Kidney (tissue), 22 donors: ENCODE measurements at places on chromosomes 5 and 9. TPM values are rescaled to one million over a fixed set of nuclear protein-coding genes. Genes with fewer than 3 reads are reported as not detected.
A peak's percentile ranks its signal among the peaks of the same experiment; 100 is the strongest.

HTR4 gene
- total RNA-seq = 0.22 TPM

EXD3 gene
- 44.5 TPM for total RNA-seq

DMGDH gene
- 10.4 TPM for total RNA-seq

INSYN2B gene
- total RNA-seq = 0.28 TPM

KCNN2 gene
- total RNA-seq = 1.5 TPM

OBP2B gene
- total RNA-seq = not detected

ARHGEF28 gene
- total RNA-seq = 66.3 TPM

STXBP1 gene
- total RNA-seq = 32.8 TPM

DNA sequence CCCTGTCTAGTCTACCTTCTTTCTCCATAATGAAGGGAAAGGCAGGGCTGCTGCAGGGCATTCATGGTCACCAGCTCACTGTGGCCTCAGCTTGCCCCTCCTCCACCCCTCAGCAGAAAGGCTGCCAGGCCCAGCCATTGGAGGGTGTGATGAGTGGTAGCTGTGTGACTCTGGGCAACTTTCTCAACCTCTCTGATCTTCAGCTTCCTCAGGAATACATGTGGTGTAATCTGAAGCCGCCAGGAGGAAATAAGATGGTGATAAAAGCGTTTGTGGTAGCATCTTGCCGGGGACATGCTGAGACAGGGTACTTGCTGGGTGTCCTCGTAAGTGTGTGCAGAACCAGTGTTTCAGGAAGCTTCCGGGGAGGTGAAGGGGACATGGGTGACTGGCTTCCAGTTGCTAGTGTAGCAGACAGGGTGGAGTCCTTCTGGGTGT lies 9.8 kb downstream of the CXCL14 start:
- no peak for DNase-seq
- no peaks in the 10 kb centered on the region for H3K4me1 ChIP-seq
- H3K4me3 ChIP-seq = no peak overlapping the region

GRCh38 chr5:180316586-180316985 lies 24.7 kb upstream of the MAPK9 start:
- no peaks in the 10 kb centered on the region for H3K27me3 ChIP-seq
- peak; percentile 45 for DNase-seq
- no peak overlapping the region for H3K27ac ChIP-seq
- H3K36me3 ChIP-seq = no peaks in the 10 kb centered on the region
- H3K4me3 ChIP-seq = no peak overlapping the region

GRCh38 chr5:77494935-77495334 lies 2.8 kb upstream of the WDR41 start:
- no peak overlapping the region for H3K27ac ChIP-seq
- no peaks in the 10 kb centered on the region for H3K36me3 ChIP-seq
- DNase-seq = no peak
- H3K27me3 ChIP-seq = no peaks in the 10 kb centered on the region

GRCh38 chr9:100880284-100880683 lies 148.2 kb upstream of the PLPPR1 start:
- no peak overlapping the region for H3K27ac ChIP-seq
- H3K27me3 ChIP-seq = no peaks in the 10 kb centered on the region

DNA sequence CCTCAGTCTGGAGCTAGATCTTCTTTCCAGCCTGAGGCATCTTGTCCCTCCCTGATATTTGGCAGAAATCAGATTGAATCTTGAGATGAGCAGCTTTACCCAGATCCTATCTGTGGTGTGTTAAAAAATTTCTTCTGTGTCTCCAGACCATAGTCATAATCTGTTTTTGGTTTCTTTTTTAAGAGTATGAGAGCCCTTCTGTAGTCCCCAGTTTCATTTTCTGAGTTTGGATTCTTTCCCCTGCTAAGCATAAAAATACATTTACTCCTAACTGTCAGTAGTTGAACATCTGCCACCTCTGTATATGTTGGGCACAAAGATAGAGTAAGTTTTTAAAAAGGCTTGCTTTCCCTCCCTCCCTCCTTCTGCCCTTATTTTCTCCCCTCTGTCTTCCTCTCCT lies 137.7 kb downstream of the CNTLN start:
- H3K36me3 ChIP-seq = no peaks in the 10 kb centered on the region
- H3K27ac ChIP-seq = no peak overlapping the region
- H3K4me3 ChIP-seq = no peak overlapping the region
- no peak for DNase-seq
- H3K27me3 ChIP-seq = no peaks in the 10 kb centered on the region

GRCh38 chr5:3023656-3024055 lies 272.2 kb upstream of the IRX2 start:
- no peaks in the 10 kb centered on the region for H3K27me3 ChIP-seq
- no peaks in the 10 kb centered on the region for H3K4me1 ChIP-seq
- H3K27ac ChIP-seq = no peak overlapping the region
- H3K4me3 ChIP-seq = no peak overlapping the region
- no peaks in the 10 kb centered on the region for H3K36me3 ChIP-seq

DNA sequence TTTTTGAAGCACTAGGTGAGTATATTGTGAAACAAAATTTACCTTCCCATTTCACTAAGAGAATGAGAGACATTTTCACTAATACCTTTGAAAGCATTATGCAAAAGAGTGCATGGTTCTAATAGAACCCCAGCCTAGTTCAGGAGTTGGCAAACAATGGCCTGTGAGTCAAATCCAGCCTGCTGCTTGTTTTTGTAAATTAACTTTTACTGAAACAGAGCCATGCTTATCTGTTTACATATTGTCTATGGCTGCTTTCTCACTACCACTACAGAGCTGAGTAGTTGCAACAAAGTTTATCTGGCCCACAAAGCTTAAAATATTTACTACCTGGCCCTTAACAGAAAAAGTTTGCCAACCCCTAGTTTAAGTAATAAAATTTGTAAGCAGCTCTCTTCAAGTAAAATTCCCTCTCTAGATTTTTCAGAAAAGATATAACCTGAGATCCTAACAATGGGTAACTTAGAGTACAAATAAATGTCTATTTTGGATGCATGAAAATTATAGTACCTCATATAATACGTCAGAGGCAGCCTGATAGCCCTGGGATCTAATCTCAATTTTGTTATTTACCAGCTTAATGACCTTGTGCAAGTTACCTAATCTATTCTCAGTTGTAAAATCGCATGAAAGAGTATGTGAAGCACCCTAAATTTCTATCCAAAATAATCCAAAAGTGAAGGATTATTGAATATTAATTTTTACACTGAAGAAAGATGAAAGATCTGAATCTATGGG lies 50.7 kb upstream of the ARL15 start:
- no peaks in the 10 kb centered on the region for H3K27me3 ChIP-seq
- H3K36me3 ChIP-seq = no peaks in the 10 kb centered on the region
- peaks cover 4% of the 10 kb centered on the region for H3K4me1 ChIP-seq

DNA sequence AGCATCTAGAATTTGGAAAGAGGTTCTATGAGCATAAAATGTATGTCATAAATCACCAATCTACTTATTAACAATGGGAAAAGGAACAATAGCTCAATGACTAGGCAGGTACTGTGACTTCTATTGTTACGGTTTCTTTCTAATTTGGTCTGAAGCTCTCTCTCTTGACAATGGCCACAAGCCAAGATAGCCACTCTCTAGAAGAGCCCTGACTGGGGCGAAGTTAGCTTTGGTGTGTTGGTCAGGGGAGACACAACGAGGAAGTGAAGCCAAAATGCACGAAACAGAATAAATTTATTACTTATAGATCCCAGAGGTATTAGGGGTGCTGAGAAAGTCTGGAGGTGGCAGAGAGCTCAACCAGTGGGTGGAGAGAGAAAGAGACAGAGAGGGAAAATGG lies 9.4 kb upstream of the RAD23B start:
- no peak for DNase-seq
- H3K36me3 ChIP-seq = no peaks in the 10 kb centered on the region
- no peak overlapping the region for H3K4me3 ChIP-seq
- no peaks in the 10 kb centered on the region for H3K4me1 ChIP-seq

DNA sequence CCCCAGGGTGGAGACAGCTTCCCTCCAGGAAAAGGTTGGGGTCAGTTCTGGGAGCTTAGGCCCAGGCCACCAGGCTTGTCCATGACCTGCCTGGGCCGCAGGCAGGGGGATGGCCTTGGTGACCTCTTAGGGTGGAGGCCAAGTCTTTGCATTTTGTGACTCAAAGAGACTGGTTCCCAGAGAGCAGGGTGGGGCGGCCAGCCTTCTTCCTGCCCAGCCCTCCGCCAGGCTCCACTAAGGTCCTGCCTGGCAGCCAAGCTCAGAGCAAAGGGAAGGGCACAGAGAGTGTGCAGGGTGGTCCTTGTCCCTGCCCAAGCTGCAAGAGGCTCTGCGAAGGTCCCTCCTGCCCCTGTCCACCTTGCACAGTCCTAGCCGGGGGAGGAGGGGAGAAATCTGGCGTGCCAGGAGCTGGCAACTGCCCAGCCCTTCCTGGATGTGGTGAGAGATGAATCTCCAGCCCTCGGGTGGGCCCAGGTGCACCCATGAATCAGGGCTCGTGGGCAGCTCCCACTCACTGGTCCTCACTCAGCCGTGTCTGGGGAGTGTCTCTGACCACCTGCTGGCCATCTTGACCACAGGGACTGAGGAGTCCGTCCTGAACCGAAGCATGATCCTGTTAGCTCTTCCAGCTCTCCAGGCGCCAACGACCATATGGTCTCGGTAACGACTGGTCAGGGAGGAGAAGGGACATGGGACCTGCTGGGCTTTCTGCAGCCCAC lies 2.3 kb upstream of the PTGDS start:
- H3K27me3 ChIP-seq = no peaks in the 10 kb centered on the region
- no peaks in the 10 kb centered on the region for H3K36me3 ChIP-seq
- no peak overlapping the region for H3K4me3 ChIP-seq
- H3K27ac ChIP-seq = peak overlapping the region; percentile 37
- DNase-seq = no peak
- peaks cover 14% of the 10 kb centered on the region for H3K4me1 ChIP-seq

- H3K27me3 ChIP-seq = no peaks in the 10 kb centered on the region
- H3K36me3 ChIP-seq = no peaks in the 10 kb centered on the region
- DNase-seq = no peak
- no peak overlapping the region for H3K27ac ChIP-seq
- no peak overlapping the region for H3K4me3 ChIP-seq
Measured at GRCh38 chr9:103364753-103365152, 369.6 kb downstream of the CYLC2 start.

GRCh38 chr9:126411948-126412284 lies 85.3 kb downstream of the MVB12B start:
- H3K27me3 ChIP-seq = no peaks in the 10 kb centered on the region
- no peak overlapping the region for H3K4me3 ChIP-seq
- H3K27ac ChIP-seq = no peak overlapping the region
- no peaks in the 10 kb centered on the region for H3K36me3 ChIP-seq
- DNase-seq = no peak

DNA sequence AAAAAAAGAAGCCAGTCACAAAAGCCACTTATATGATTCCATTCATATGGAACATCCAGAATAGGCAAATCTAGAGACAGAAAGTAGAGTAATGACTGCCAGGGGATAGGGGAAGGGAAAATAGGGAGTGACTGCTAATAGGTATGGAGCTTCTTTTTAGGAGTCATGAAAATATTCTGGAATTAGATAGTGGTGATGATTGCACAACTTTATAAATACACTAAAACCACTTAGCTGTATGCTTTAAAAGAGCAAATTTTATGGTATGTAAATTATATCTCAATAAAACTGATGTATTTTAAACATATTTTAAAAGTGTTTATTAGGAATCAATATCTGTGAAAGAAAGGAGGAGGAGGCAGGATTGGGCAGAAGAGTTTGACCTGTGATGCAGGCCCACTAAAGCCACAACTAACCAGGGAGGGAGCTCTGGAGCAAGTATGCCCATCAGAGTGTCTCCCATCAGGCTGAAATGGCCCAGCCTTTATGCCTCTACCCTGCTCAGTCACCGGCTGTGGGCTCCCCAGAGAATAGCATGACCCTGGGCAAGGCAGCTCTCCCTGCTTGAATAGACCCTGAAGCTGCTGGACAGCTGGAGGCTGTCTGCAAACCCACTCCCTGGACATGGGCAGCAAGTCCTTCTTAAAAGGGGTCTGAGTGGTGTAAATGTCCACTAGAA lies 96.0 kb upstream of the SLC44A1 start:
- H3K4me1 ChIP-seq = no peaks in the 10 kb centered on the region
- DNase-seq = no peak
- H3K4me3 ChIP-seq = no peak overlapping the region
- H3K27me3 ChIP-seq = no peaks in the 10 kb centered on the region
- H3K27ac ChIP-seq = no peak overlapping the region

GRCh38 chr9:127489471-127490115 lies 38.3 kb downstream of the LRSAM1 start:
- H3K27ac ChIP-seq = no peak overlapping the region
- no peaks in the 10 kb centered on the region for H3K4me1 ChIP-seq
- H3K36me3 ChIP-seq = no peaks in the 10 kb centered on the region
- no peaks in the 10 kb centered on the region for H3K27me3 ChIP-seq

DNA sequence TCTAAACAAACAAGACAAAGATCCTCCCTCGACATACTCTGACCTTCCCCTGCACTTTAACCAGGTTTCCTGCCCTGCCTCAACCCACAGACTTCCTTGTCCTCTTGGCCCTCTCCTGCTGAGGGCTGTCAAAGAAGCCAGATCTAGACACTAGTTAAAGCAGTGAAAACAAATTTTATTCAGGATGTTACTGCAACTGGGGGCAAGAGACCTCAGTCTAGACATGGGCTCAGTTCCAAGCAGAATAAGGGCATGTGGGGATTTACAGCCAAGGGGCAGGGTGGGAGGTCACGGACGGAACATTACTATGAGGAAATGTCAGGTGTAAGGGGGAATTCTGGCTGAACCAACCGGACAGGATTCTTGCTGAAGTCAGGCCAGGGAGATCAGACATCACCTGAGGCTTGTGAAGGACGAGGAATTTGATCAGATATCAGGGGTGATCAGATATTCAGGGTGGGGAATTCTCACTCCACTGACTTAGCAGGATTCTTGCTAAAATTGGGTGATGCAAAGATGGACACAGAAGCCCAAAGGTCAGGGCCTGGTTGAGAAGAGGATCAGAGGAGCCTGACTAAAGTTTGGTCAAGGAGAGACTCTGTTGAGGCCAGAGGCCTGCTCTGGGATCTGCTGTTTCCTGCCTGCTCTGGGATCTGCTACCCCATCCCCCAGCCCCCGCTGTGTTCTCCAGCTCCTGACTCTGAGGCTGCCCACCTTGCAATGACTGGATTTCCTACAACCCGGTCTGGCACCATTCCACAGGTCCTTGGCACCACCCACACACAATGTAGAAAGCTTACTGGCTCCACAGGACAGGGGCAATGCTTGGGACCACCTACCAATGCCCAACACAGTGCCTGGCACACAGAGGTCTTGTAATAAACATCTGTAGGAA lies 21.5 kb downstream of the GABBR2 start:
- H3K27me3 ChIP-seq = no peaks in the 10 kb centered on the region
- DNase-seq = peak; percentile 47
- H3K27ac ChIP-seq = no peak overlapping the region
- no peak overlapping the region for H3K4me3 ChIP-seq
- peaks cover 3% of the 10 kb centered on the region for H3K4me1 ChIP-seq

GRCh38 chr5:60916646-60917045 lies 28.2 kb downstream of the ERCC8 start:
- no peak for DNase-seq
- H3K4me1 ChIP-seq = no peaks in the 10 kb centered on the region
- H3K27me3 ChIP-seq = no peaks in the 10 kb centered on the region
- H3K36me3 ChIP-seq = no peaks in the 10 kb centered on the region
- no peak overlapping the region for H3K4me3 ChIP-seq

DNA sequence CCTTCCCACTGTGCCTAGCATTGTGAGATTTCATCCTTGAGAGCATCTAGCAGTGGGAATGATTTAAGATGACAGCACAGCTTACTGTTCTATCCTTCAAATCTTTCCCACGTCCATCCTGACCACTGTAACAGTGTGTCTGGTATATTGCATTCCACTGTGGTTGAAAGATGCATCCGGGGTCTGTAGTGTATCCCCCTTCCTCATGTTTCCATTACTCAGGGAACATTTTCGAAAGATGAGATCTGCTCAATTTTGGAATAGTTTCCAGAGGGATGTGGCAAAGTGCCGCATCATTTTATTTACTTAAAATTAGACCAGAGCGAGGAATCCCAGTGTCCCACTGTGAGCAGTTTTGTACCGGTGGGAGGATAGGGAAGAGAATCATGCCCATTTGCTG lies 407.1 kb upstream of the PAPPA start:
- no peak overlapping the region for H3K4me3 ChIP-seq
- H3K27ac ChIP-seq = no peak overlapping the region
- no peaks in the 10 kb centered on the region for H3K4me1 ChIP-seq
- no peaks in the 10 kb centered on the region for H3K27me3 ChIP-seq
- no peak for DNase-seq
